Stimulated activated CD4-positive, alpha-beta T cell treated with anti-CD3 and anti-CD28 coated beads, Interleukin-4, amount 100 ng/mL, for 4 hours (primary cell): ENCODE measurements at places on chromosomes 11 and 22.

DNA sequence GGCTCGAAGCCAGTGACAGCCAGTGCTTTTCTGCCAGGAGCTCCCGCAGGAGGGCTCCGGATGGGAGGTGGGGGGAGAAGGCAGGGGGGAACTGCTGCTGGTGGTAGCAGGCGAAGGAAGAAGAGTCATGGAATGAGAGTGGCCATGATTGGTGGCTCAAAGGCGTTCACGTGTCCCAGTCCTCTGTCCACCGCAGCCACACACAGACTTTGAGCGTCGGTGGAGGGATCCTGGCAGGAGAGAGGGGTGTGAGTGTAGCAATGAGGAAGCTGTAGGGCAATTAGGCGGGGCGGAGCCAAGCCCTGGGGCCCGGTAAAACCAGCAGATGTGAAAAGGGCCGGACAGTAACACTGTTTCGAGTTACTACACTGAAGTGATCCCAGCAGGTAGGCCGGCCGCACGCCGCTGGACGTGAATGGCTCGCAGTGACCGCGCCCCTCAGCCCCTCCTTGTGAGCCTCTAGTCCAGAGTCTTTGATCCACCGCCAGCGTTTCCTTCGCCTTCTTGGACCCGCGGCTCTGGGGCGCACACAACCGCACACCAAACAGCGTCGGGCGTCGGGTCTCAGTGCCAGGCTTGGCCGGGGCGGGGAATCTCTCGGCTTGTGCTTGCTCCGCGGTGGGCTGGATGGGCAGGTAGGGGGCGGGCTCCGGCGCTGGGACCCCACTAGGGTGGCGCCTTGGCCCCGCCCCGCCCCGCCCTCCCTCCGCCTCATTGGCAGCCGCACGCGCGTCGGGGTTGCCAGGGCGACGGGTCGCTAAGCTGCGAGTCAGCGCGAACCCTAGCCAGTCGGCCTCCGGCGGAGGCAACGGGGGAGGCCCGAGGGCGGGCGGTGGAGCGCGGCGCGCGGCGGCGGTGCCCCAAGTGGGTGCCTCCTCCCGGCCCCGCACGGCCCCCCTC is at the start of gene LRRC10B:
Gene LRRC10B (plus strand): TSS at position 788 of the 900 bp plus-strand sequence. CDS start 250 bp downstream, outside the sequence.
- peak; percentile 32 for DNase-seq

- DNase-seq: no peak
These were observed 100.3 kb downstream of the GUCY1A2 start for GRCh38 chr11:106917973-106918372.

DNA sequence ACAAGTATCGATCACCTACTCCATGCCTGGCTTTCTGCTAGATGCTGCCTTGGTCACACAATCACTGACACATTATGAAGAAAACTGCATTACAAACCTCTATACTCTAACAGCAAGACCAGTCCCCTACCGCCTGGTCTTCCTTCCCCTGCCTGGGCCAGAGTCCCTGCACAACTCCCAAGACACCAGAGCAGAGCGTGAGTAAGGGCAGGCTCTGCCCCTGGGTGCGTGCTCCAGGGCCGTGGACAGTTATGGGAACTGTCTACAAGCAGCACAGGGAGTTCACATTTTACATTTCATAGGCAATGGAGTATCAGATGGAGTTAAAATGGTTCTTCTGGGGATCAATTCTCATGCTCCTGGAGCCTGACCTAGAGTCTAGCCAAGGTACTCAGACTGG is 6.5 kb downstream of the FZD4 start:
- no peak for DNase-seq

- no peak for DNase-seq
These were observed 883 bp upstream of the HMOX1 start for GRCh38 chr22:35380013-35380412.

- DNase-seq: no peak
These were observed 5.9 kb upstream of the PHF21A start for GRCh38 chr11:46127150-46127638.

DNA sequence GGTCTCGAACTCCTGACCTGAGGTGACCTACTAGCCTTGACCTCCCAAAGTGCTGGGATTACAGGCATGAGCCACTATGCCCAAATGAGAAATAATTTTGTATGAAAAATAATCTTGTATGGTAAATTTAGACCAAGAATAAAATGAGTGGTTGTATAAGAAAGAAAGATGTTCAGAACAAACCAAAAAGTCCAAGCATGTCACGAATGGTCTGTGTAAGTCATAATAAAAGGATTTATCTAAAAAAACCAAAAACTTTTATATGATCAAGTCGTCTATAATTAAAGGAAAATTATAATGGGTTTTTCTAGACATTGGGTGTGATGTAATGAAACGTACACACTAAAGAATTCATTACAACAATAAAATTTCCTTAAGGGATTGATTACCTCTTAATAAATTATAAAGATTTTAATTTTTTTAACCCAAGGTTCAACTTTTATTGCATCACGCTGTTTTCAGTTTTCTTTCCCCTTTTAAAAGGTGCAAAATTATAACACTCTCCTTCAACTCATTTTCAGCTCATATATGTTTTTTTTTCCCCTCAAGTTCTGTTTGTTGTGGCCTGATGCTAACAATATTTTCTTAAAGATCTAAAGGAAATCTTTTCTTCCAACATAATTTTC is 8.9 kb upstream of the AQP11 start:
- no peak for DNase-seq

DNA sequence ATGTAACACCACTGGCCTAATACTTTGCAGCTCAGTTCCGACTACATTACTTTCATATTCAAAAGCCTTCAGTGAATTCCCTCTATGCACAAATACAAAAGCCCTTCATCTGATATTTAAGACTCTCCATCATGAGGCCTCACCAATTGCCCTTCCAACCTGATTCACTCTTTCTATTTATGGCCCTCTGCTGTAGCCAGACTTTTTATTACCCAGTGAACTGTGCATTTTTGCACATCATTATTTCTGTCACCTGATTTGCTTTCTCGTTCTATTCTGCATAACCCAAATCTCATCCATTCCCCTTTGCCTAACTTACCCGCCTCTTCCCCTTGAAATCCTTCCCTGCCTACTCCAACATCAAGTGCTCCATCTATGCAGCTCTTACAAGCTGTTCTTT is 78.3 kb downstream of the BBOX1 start:
- DNase-seq: no peak

GRCh38 chr11:45021692-45022141 is 71.0 kb upstream of the TP53I11 start:
- no peak for DNase-seq

DNA sequence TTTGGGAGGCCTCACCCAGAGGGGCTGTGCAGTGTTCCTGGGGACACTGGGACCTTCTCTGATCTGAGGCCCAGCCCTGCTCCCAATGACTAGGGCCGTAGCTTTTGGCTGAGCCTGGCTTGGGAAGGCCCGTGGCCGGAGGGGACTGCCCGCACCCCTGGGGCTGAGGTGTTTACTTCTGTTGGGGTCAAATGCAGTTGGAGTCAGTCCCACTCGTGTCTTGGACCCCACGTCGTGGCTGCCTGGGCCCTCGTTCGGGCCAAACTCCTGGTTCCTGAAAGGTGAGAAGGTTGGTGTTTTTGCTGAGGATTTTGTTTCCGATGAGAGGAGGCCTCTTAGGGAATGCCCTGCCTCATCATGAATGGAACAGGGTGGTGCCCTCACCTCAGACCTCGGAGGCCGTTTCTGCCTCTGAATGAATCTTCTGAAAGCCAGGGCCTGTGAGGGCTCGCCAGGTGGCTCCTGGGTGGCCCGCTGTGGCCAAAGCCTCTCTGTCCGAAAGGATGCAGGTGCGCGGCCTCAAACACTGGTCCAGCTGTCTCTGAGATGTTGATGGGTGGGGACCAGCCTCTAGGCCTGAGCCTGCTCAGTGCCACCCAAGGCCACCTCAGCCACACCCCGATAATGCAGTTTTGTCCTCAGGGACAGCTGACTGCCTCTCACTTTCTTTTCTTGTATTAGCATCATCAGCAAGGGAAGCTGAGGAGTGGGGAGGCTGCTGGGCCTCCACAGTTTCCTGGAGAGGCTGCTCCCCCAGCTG is 40.3 kb upstream of the A4GALT start:
- DNase-seq: no peak

DNA sequence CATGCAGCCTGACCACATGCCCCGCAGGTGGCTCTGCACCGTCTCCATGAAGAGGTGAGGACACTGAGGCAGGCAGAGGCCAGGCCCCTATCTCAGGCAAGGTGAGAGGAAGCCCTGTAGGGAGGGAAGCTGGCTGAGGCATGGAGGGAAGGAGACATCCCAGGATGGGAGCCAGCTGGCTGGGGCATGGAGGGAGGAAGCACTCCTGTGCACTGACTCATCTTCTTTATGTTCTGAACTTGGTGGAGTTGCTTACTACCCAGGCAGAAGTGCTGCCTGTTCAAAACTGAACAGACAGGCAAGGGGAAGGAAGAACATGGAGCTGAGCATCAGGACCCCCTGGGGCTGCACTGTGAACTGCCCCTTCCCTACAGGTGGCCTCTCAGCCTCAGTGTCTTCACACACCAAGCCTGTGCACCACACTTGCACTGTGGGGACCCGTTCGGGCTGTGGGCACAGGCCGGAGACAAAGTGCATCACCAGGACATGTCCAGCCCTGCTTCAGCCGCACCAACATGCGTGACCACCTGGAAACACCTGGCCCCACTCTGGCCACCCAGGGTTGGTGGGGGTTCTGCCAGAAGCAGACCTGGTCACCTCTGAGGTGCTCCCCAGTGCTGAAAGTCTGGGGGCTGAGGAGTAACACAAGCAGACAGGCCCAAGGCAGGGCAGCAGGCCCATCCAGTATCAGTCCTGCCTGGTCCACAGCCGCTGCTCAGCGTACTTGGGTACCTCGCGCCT is 55.5 kb downstream of the DGCR2 start:
- DNase-seq: no peak

DNA sequence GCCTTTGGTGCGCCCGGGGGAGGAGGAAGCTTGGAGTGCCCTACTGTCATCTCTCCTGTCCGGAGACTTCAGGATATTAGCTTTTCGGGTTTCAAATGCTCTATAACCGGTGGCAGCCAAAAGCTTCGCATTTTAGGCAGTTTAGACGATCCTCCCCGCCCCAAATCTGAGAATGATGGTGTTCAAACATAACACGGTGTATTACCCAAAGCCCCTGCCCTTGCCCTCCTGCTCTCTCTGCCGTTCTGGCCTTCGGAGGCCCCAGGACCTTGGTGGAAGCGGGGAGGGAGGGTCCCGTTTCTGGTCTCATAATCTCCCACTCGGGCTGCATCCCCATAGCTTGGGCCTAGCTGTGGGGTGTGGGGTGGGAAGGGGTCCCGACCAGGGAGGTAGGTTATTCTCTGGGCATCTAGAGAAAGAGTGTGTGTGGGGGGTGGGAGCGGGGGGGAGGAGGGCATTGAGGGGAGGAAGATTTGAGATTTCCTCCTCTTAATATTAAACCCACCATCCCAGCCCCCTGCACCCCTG is 2.3 kb downstream of the PKNOX2 start:
- no peak for DNase-seq
